H54 (cell line): ENCODE measurements at places on chromosomes 6 and 20.
A peak's percentile ranks its signal among the peaks of the same experiment; 100 is the strongest.

GRCh38 chr6:7238900-7239589 lies 74.0 kb downstream of the SSR1 start:
- DNase-seq, result peak; percentile 81

- DNase-seq, result no peak
Measured at GRCh38 chr20:7090001-7090400, 322.5 kb downstream of the BMP2 start.

GRCh38 chr6:104710543-104711335 lies 149.0 kb downstream of the HACE1 start:
- DNase-seq, result no peak

DNA sequence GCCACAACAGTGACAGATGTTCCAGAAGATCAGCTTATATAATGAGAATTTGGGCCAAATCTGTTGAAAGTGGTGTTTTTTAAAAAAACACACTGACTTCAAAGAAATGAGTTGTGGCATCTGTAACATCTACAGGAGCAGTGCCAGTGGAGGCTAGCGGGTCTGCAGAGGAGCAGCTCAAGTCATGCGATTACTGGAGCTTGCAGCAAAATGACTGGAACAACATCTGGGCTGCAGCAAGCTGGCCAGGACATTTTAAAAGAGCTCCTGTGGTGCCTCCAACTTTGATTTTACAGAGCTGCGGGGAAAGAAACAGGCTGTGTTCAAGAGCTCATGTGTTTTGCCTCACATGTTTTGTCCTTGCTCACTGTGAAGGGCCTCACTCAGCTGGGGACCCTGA lies 57.2 kb downstream of the TBX18 start:
- no peak for DNase-seq

DNA sequence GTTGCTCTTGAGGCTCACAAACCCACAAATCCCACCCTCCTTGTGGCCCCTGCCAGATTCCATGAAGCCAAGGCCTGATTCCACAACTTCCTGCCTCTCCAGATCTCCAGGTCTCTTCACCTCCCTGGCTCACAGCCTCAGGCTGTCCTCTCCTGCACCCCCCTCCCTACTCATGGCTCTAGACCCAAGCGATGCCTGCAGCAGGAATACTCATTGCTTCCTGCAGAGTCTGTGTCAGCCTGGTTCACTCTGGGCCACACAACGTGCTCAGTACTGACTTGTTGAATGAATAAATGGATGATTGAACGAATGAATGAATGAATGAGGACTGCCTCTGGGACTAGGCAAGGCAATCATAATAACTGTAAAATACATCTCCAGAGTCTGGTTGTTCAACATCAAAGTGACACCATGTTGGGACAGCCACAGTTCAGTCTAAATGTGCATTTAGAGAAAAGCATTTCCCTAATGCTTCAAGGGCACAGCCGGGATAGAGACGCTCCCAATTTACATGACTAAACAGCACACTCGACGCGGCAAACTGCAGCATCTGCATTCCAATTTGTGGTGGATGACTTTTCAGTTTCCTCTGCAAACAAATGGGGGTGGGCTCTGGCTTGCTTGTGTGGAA lies 139.9 kb downstream of the GRM4 start:
- no peak for DNase-seq

GRCh38 chr20:20395903-20396568 lies 28.1 kb downstream of the INSM1 start:
- no peak for DNase-seq

DNA sequence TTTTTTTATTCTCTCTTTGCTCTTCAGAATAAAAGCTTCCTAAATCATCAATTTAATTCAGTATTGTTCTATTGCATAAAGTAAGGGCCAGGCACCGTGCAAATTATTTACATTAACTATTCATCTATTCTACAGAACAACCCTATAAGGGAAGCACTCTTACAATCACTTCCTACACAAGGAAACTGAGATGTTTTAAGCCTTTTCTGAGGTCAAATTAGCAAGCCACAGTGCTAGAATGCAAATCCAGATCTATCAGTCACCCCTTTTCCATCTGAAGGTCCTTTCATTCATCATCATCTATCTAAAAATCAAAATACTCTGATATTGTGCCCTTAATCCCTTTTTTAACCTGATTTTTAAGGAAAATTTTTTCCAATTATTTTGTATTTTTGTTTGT lies 31.2 kb downstream of the FRK start:
- DNase-seq, result no peak

DNA sequence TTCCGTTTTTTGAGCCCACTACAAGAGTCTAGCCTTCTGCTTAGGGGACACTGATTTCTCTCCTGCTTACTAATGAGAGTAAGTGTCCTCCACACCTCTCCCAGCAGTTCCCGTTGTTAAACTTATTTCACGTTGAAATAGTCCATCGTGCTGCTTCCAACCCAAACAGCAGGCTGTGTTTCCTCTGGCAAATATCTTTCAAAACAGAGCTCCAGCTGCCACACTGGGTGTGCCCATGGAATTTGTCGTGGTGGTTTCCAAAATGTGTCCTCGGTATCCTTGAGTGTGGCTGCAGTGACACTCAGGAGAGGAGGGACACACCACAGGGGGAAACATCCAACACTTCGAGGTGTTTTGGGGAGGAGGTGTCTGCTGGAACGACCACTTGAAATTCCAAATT lies 176.5 kb upstream of the RALGAPA2 start:
- DNase-seq, result no peak

DNA sequence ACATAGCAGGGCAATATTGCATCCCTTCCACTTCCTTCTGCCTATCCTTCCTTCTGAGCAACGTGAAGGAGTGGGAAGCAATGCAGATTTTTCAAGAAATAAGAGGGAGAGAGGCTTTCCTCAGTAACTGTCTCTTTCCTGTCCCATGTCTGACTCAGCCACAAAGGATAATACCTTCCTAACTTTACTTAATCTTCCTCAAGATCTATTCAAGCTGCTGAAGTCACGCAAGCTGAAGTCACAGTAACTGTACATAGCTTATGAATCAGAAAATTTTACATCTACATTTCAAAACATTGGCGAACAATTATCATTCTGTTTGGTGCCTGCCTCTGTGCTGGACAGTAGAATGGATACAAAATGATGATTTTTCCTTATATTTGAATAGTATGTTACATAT lies 86.4 kb upstream of the POU3F2 start:
- DNase-seq, result no peak

DNA sequence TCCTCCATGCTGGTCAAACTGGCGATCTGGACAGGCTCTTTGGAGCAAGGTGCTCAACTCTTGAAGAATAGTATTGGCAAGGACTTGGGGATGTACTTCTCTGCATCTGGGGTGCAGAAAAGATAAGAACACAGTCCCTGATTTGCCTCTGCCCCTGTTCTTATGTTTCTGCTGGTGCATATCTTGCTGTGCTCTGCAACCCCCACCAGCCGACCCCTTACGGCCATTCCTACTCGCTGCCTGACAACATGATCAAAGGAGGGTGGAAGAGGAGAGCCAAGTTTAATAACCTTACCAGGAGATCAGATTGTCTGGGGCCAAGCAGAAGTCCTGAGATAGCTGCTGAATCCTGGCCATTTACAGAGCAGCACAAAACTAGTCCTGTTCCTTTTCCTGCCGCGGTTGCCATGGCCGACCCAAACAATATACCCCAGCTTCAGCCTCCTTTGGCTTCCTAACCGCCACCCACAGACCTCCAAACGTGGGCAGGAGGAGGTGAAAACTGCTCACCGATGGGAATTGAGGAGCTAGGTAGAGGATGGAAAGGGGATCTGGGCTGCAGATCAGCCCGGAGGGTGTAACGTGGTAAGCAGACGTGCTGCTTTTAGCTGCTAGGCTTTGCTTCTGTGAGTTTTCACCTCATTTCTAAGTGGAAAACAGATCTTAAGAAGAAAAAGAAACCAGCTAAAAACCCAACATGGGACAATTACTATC lies 60.9 kb downstream of the ATXN1 start:
- DNase-seq, result no peak

DNA sequence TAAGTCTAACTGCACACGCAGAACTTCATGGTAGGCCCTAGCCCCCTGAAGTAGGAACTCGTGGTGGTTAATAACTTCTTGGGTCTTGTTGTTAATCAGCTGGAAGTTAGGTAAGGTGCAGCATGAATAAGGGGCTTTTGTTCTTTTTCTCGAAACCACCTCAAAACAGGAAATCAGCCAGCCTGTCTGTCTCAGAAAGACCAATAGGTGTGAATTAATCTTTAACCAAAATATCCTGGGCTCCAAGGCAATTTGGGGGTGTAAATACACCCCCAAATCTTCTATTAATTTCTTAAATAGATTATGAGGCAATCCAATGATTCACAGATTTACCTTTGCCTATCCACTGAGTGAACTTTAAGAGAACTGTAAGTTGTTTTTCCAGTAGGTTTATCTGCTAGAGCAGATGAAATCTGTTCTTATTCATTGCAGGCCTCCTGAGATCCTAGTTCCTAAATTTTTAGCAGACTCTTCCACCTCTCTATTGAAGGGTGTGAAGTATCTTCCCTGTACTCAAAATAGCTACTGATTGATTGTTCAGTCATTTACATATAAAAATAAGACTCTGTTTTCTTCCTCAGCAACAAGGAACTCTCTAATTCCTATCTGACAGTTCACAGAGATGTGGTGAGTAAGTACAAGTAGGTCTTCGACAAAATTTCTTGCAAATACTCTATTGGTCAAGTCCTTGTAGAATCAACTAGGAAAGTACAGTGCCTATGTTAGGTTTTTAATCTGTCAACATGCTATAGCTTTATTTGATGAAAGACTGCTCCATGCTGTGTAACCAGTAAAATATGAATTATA lies 427.1 kb upstream of the NOX3 start:
- no peak for DNase-seq

DNA sequence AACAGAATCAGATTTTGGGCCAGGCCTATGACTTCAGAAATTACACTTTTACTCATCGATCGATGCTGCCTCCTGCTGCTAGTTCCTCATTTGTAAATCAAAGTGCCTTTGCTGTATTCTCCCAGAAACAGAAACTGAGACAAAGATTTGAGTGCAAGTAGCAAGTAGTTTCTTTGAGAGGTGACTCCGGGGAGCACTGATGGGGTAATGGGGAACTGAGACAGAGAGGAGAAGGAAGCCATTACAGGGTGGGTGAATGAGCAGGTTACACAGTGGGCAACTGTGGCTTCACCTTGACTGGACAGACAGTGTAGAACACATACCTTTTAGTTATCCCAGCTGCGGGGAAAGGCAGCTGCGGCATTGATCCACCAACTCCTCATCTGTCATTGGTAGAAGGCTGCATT lies 9.7 kb upstream of the CD40 start:
- DNase-seq, result no peak

GRCh38 chr6:40295251-40295950 lies 291.8 kb downstream of the LRFN2 start:
- no peak for DNase-seq

DNA sequence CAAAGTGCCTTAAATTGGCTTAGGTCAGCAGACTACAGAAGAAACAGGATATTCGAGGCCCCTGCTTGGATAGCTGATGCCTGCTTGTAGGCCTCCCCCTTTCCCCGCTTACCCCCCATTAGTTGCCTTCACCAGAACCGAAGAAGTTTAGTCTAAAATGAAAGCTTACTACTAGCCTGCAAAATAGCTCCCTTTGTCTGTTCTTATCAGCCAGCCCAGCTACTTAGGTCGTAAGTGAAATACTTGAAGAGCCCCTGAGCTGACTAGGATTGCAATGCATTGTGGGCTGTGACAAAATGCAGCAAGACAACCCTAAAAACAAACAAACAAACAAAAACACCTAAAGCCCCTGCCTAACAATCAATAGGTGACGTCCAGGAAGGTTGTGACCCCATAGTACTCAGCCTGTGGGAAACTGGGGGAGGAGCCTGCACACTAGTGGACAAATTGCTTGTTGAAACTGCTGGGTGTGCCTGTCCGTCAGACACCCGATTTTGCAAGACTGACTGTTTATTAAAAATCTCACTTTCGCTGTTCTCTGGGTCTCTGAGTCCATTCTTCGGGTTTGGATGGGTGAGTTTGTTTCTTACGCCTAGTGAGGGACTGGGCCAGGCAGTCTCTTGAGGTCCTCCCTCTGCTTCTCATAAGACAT lies 105.0 kb upstream of the DUSP22 start:
- no peak for DNase-seq

GRCh38 chr6:87929843-87930288 lies 117.8 kb upstream of the SPACA1 start:
- peak; percentile 65 for DNase-seq

DNA sequence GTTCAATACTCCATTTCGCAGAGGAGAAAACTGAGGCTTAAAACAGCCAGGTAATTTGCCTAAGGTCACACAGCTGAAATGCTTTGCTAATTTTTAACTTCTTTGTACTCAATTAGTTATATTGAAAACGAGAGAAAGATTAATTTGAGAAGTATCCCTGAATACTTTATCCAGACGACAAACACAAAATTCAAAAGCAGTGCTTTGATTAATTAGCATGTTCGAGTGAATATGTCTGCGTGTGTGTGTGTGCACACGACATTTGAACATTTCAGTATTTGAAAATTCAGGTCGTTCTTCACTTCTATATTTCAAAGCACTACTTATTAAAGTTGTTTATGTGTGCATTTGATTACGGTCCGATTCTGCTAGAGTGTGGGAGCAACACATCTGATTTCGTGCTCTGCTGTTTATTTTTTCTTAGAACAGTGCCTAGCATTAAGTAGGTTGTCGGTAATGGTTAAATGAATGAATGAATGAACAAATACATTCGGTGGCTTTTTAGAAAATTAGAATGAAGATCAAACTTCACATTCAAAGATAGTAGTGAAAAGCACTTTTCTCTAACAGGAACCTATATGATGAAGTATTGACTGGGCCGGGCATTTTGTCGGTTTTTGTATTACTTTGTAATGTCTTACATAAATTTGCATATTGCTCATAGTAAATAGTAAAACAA lies 36.9 kb upstream of the SYNCRIP start:
- DNase-seq, result no peak

DNA sequence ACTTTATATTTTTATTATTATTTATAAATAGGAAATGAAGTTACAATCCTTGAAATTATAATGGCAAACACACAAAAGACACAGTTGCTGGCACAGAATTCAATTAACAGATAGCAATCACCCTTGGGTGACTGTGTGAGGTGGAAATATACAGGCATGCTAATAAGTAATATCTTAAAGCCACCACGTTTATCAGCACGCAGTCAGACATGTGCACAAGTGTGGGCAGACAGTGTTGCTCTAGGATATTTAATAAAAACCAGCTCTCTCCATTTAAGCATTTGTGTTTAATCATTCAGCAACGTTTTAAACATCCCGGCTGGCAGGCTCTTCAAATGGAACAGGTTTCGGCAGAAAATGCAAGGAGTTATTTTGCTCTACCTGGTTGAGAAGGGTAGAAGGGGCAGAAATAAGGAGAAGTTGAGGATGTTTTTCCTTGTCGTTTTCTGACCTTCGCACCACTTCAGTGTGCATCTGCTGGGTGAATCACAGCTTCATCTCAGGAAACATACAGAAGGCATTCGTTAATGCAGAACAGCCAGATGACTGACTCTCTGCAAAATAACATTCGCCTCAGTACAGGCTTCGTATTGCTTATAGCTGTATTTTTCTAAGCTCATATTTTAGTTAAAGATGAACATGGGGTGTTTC lies 585.1 kb downstream of the QKI start:
- no peak for DNase-seq

GRCh38 chr6:43175676-43176422 lies 4.8 kb downstream of the SRF start:
- no peak for DNase-seq

- DNase-seq, result no peak
Measured at GRCh38 chr6:108755257-108756240, 92.7 kb upstream of the ARMC2 start.

- DNase-seq, result no peak
Measured at GRCh38 chr20:2834401-2835110, 5.9 kb downstream of the PCED1A start.

GRCh38 chr6:154187714-154188113 lies 148.7 kb downstream of the OPRM1 start:
- no peak for DNase-seq
